ENCODE measurements at places on chromosomes 3 and 15. TPM values are rescaled to one million over a fixed set of nuclear protein-coding genes. Genes with fewer than 3 reads are reported as not detected.

Gene B3GNT5
- 0.67 TPM for total RNA-seq

Gene ANKRD63
- 0.17 TPM for total RNA-seq

Gene CFAP161
- total RNA-seq: not detected

Gene PCOLCE2
- total RNA-seq: not detected

Gene SAMMSON
- total RNA-seq: not detected

Gene RBPMS2
- not detected for total RNA-seq

Gene FGF7
- total RNA-seq: not detected

Gene GOLGA8G
- not detected for total RNA-seq

Gene GOLGA6A
- total RNA-seq: not detected

Gene RNU5B-1
- 36.1 TPM for total RNA-seq

Gene ARL8B
- total RNA-seq: 41.3 TPM

Gene IMPG2
- 0.50 TPM for total RNA-seq

Gene KBTBD12
- total RNA-seq: not detected

Gene IFT122
- 24.9 TPM for total RNA-seq

Gene CNTN6
- total RNA-seq: not detected

Gene SLC35G2
- total RNA-seq: 0.12 TPM

Gene ZNF80
- total RNA-seq: 0.10 TPM

Gene KLF15
- total RNA-seq: not detected

Gene CHAC1
- 6.7 TPM for total RNA-seq

Gene TMEM40
- not detected for total RNA-seq

Gene SST
- not detected for total RNA-seq

Gene CKMT1A
- not detected for total RNA-seq

Gene ZNF660
- total RNA-seq: 0.15 TPM

Gene IL20RB
- 1.6 TPM for total RNA-seq

Gene LIPC
- total RNA-seq: 1.5 TPM

Gene CCDC54
- not detected for total RNA-seq

Gene NR1I2
- 0.10 TPM for total RNA-seq

Gene HTR3E
- total RNA-seq: not detected

Gene KLHDC8B
- total RNA-seq: 1.5 TPM

Gene TTC23
- total RNA-seq: 3.1 TPM

Gene TMEM266
- not detected for total RNA-seq

Gene TRIM59
- 79.8 TPM for total RNA-seq

Gene ARGFX
- total RNA-seq: not detected

Gene CDAN1
- total RNA-seq: 25.2 TPM

Gene MYO5C
- 2.8 TPM for total RNA-seq

Gene IQCF5
- total RNA-seq: not detected

Gene ILDR1
- total RNA-seq: 0.17 TPM

Gene LMAN1L
- 0.87 TPM for total RNA-seq

Gene GOLGA6L7
- not detected for total RNA-seq

Gene GRM2
- total RNA-seq: 3.0 TPM

Gene AHSG
- total RNA-seq: not detected

Gene SEMA5B
- total RNA-seq: not detected

Gene TRPM7
- total RNA-seq: 44.2 TPM

Gene MED12L
- 0.35 TPM for total RNA-seq

Gene HDGFL3
- 25.0 TPM for total RNA-seq

Gene CHRNA3
- not detected for total RNA-seq

Gene NLGN1
- not detected for total RNA-seq

Gene PDZRN3
- not detected for total RNA-seq

Gene HGD
- total RNA-seq: 0.55 TPM

Gene KLHL40
- not detected for total RNA-seq
